ENCODE measurements at places on chromosomes 7 and 10.

DNA sequence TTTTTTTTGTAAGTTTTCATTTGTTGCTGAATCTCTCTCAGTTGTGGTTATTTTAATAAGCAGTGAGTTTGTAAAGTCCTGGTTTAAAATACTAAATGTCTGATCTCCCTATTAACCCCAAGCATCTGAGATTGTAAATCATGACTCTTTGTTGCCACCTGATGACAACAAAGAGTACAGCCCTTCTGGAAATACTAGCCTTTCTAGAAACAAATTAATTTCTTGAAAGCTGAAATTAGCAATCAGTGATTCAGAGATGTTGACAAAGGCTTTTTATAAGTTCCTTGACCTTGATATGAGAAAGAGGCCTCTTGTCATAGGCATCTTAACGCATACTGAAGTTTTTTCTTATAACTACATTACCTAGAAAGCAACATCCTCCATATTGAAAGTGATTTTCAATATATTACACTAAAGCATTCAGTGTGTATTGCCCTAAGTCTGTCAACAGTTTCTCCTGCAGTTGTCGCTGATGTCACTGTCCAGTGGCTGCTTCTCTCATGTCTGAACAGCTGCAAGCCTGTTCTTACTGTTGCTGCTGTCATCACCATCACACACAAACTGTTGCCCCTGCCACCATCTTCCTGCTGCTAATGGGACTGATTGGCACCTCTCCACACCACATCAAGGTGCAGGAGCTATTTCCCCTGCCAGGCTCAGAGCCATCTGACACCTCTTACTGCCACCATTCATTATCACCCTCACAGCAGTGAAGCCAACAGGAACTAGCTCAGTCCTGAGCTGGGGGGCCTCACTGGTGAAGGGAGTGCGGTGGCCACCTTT, 95.1 kb upstream of the LRGUK start:
- DNase-seq = peak; percentile 90

- DNase-seq = peak; percentile 86
Measured at GRCh38 chr7:46369933-46370654, 449.0 kb upstream of the IGFBP3 start.

GRCh38 chr7:46123-46829, 146.1 kb upstream of the FAM20C start:
- DNase-seq = no peak

GRCh38 chr10:8349610-8350249, 295.2 kb downstream of the GATA3 start:
- no peak for DNase-seq

- DNase-seq = no peak
Measured at GRCh38 chr7:15594461-15594860, 32.6 kb upstream of the AGMO start.

DNA sequence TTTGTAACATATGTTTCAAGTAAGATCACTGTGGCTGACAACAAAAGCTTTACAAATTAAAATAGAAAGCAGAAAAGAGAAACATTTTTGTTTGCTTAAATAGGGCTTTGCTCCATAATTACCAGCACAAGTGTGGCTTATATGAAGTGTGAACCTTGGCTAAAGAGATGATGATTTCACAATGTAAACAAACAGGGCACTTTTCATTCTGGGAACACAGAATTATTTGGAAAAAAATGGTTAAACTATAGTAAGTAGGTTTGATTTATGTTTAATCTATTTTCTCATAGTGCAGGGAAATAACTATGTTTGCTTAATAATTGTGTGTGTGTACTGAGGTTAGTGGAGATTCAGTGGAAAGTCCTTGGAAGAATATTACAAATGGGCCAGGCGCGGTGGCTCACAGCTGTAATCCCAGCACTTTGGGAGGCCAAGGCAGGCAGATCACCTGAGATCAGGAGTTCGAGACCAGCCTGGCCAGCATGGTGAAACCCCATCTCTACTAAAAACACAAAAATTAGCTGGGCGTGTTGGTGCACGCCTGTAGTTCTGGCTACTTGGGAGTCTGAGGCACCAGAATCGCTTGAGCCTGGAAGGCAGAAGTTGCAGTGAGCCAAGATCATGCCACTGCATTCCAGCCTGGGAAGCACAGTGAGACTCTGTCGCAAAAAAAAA, 19.1 kb upstream of the OTUD1 start:
- no peak for DNase-seq

- peak; percentile 73 for DNase-seq
Measured at GRCh38 chr7:114426824-114427223, 12.2 kb downstream of the FOXP2 start.

DNA sequence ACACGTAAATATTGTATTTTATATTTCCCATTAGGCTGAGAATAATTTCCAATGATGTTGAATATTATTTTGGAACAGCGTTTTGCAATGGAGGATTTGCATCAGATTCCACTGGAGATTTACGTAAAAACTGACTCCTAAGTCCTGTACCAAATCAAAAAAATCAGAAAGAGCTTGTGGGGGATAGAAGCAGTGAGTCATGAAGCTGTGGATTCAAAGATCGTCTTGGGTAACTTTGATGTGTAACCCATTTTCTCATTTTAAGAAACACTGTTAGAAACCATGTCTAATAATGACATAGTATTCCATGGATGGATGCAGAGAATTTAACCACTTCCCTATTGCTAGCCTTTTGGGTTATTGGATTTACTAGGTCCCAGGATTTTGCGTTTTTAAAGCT, 158.6 kb downstream of the INHBA start:
- DNase-seq = no peak

- no peak for DNase-seq
Measured at GRCh38 chr10:30216821-30217220, 132.3 kb downstream of the MTPAP start.

DNA sequence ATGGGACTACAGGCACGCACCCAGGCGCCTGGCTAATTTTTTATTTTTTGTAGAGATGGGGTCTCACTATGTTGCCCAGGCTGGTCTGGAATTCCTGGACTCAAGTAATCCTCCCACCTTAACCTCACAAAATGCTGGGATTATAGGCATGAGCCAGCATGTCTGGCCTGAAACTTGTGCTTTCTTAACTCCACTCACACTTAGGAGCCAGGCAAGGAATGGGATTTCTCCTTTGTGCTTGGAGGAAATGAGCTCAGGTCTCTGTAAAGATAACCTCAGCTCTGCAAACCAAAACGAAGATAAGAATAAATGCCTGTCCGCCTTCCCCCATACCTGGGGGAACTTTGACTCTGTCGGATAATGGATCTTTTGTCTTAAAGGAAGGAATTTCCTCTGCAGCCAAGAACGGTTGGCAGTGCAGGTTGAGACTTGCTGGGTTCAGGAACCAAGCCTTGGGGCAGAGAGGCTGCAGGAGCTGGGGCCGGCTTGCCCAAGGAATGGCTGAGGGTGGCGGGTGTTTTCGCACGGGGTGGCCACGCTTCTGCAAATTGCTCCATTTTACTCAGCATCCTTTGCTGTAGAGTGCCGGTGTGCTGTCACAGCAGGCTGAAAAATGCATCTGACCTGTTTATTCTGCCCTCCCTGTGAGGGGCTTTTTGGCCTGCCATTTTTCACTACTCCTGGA, 174.2 kb downstream of the KIAA1217 start:
- no peak for DNase-seq

- no peak for DNase-seq
Measured at GRCh38 chr10:29443745-29444523, 155.1 kb downstream of the LYZL1 start.

DNA sequence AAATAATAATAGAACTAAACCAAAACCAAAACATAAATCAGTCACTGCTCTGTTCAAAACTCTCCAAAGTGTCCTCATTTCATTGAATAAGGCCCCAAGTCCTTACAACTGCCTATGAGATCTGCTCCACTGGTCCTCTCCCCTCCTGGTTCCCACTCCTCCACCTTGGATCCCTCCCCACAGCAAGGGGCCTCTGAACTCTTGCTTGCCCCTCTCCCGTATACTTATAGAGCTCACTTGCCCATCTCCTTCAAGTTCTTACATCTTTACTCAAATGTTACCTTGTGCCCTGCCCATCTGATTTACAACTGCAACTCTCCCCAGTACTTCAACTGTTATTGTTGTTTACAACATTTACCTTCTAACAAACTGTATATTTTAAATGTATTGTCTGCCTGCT, 819 bp downstream of the POLD2 start:
- no peak for DNase-seq
